ENCODE measurements at places on chromosomes 7 and 10.

GRCh38 chr7:142376356-142376997 is 118.6 kb upstream of the PRSS58 start:
- no peaks in the 10 kb centered on the region for H3K4me1 ChIP-seq
- H3K4me3 ChIP-seq = no peak overlapping the region
- no peak overlapping the region for H3K27ac ChIP-seq
- no peaks in the 10 kb centered on the region for H3K36me3 ChIP-seq
- no peaks in the 10 kb centered on the region for H3K27me3 ChIP-seq
- no peak for DNase-seq

GRCh38 chr10:101136007-101136707 is 5.1 kb downstream of the TLX1 start:
- H3K27me3 ChIP-seq = peaks cover 65% of the 10 kb centered on the region
- H3K27ac ChIP-seq = no peak overlapping the region
- H3K4me3 ChIP-seq = no peak overlapping the region
- peaks cover 21% of the 10 kb centered on the region for H3K4me1 ChIP-seq
- DNase-seq = no peak

DNA sequence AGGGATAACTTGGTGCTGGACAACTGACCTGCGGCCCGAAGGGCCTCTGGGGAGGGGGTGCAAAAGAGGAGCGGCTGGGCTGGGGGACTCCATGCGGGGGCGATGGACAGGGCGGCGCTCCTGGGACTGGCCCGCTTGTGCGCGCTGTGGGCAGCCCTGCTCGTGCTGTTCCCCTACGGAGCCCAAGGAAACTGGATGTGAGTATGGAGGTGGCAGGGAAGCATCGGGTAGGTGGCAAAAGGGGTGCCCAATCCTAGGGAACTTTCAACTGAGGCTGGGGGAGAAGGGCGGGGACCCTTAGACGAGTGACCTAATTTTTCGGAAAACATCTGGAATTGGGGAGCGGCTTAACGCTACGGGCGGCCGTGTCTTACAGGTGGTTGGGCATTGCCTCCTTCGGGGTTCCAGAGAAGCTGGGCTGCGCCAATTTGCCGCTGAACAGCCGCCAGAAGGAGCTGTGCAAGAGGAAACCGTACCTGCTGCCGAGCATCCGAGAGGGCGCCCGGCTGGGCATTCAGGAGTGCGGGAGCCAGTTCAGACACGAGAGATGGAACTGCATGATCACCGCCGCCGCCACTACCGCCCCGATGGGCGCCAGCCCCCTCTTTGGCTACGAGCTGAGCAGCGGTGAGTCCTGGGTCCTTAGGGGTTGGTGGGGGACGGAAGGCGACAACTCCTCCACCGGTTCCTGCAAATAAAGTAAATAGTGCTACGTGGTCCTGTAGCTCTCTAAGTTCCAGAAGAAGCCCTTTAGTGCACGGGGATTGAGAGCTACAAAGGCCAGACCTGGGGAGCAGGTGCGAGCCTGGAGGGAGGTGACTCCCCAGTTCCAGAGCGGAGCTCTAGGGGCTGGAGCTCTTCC is 622 bp downstream of the WNT16 start:
- no peak for DNase-seq
- no peaks in the 10 kb centered on the region for H3K36me3 ChIP-seq
- H3K4me3 ChIP-seq = peak overlapping the region; percentile 55
- peaks cover 28% of the 10 kb centered on the region for H3K27me3 ChIP-seq
- no peak overlapping the region for H3K27ac ChIP-seq

GRCh38 chr7:22814261-22815208 is 8.1 kb downstream of the TOMM7 start:
- no peak overlapping the region for H3K4me3 ChIP-seq
- no peak overlapping the region for H3K27ac ChIP-seq
- H3K27me3 ChIP-seq = no peaks in the 10 kb centered on the region
- H3K4me1 ChIP-seq = no peaks in the 10 kb centered on the region

All from ascending aorta (tissue), 2 donors.